ENCODE measurements at places on chromosomes 5 and 9.

GRCh38 chr9:114588210-114588609, 641 bp downstream of the ATP6V1G1 start:
- DNase-seq = no peak

- no peak for DNase-seq
These were observed 2.2 kb downstream of the ADGRV1 start for GRCh38 chr5:90560771-90561170.

DNA sequence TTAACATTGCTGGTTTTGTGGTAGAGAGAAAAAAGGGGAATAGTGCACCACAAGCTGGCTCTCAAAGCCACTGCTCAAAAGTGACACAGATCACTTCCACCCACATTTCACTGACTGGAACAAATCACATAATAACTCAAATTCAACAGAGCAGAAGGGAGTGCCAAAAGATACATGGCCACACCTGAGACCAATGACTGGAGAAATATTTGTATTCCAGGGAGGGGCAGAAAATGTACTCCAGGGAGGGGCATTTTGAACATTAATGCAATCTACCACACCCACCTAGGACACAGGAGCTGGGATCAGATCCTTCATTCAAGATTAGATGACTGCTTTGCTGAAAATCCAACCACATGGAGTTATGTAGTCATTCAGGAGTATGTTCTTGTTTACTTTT, 44.8 kb upstream of the ALDOB start:
- no peak for DNase-seq

- DNase-seq = no peak
These were observed 124.0 kb upstream of the LMX1B start for GRCh38 chr9:126489581-126490213.

GRCh38 chr9:2787065-2787464, 56.8 kb downstream of the PUM3 start:
- DNase-seq = no peak

GRCh38 chr9:72213906-72214305, 64.7 kb downstream of the GDA start:
- no peak for DNase-seq

DNA sequence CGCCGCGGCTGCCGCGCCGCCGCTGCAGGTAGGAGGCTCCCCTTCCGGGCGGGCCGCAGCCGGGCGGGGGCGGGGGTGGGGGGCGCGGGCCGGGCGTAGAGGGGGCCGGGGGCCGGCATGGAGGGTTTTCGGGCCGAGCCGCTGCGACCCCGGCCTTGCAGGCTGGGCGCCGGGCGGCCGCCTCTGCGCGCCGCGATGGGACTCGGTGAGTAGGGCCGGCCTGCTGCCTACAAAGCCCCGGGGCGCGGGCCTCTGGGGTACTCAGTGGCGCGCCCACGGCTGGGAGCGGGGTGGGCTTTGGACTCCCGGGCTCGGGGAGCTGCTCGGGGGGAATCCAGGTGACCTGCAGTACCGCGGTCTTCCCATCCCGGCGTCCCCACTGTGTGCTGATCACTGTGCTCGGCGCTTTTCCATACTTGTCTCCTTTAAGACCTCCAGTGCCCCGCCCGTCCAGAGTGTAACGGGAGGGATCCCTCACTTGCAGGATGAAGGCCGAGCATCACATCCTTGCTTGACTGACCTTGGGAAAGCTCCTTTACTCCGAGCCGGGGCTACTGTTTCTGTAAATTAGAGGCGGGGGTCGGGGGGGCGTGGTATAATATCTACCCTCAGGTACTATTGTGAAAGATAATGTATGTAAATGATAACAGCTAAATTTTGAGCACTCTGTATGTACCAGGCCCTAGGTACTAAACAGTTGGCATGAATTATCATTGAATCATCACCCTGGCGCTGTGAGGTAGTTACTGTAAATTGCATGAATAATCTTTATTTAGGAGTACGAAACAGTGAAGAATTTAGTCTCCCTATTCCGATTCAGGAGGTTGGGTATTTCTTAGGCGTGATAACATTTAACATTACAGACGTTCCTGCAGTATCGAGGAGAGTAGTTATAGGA, 672 bp downstream of the MSANTD3 start:
- peak; percentile 62 for DNase-seq

DNA sequence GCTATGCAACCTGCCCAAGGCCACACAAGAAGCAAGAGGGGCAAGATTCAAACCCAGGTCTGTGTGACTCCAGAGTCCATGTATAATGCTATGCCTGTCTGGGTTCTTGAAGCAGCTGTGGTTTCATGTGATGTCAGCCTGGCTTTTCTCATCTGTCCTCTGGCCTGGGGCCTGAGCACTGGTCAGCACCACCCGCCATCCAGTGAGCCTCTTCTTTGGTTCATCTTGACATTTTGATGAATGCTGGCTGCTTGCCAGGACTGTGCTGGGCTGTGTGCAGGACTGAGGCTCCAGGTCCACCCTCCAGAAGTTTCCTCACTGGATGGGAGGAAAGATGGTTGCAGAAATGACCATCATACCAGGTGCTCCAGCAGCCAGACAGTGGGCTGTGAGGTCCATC, 61.5 kb downstream of the TSTD2 start:
- no peak for DNase-seq

DNA sequence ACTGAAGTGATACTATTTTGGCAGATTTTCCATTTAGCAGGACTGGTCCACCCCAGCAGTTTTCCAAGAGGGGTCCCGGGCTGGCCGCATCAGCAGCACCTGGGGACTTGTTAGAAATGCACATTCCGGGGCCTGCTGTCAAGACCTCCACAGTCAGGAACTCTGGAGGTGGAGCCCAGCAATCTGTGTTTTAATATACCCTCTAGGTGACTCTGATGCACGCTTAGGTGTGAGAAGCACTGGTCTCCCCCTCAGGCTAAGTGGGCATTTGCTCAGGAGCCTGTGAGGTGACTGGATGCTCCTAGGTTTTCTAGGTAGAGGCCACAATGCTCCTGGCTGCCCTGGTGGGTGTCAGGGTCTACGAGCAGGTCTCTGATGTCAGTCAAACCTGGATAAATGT, 81.7 kb downstream of the DCP2 start:
- DNase-seq = no peak

GRCh38 chr5:102306121-102306520, 10.0 kb upstream of the SLCO4C1 start:
- no peak for DNase-seq

DNA sequence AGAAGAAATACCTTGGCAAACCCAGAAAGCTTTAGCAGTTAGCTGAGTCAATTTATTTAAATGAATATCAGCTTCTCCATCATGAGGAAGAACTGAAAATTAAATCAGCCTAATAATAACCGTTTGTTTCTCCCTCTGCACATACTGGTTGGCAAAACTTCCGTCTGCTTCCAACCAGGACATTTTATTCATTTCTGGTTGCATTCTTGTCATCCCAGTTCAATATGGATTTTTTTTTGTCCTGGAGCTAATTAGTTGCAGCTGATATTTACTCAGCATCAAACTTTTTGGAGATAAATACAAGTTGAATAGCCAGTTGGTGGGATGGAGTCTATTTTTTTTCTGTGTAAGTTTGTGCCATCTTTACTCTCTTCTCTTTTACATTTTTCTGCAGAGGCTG, 126.5 kb upstream of the GDNF start:
- DNase-seq = no peak

GRCh38 chr5:56605231-56605630, 210.1 kb upstream of the MAP3K1 start:
- no peak for DNase-seq

DNA sequence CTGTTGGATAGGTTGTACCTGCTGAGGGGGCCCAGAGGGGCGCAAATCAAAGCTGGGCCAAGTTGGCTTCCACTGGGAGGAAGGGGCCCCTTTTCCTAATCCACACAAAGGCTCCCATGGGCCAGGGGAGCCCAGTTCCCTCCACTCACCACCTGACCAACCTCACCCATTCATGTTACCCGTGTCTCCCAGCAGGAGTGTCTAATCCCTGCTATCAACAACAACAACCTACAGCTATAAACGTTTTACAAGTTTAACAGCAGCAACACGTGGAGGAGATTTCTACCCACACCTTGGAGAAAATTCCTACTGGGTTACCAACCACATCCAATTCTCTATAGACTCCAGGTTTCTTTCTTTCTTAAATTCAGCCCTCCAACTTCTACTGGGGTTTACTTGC, 216.2 kb downstream of the SLIT3 start:
- no peak for DNase-seq

- DNase-seq = peak; percentile 59
These were observed 409.5 kb downstream of the PDE4D start for GRCh38 chr5:59483971-59484472.

GRCh38 chr5:72242796-72243475, 77.1 kb downstream of the MRPS27 start:
- no peak for DNase-seq

GRCh38 chr9:6855860-6856259, 98.1 kb downstream of the KDM4C start:
- DNase-seq = no peak

DNA sequence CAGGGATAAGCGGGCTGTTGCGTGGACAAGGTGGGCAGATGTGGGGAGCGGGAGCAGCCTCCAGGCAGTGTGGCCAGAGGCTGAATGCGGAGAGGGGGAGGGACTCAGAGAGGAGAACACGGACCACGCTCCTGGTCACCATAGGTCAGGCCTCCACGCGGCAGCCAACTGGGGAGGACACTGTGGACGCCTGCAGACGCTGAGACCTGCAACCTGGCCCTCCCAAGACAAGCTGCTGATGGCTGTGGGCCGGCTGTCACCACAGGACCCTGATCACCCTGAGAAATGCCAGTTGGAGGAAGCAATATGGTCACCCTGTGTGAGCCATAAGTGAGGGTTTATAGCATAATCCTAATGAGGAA, 16.8 kb downstream of the LPCAT1 start:
- DNase-seq = no peak

GRCh38 chr5:122559676-122560075, 215.2 kb upstream of the SNX2 start:
- DNase-seq = no peak

DNA sequence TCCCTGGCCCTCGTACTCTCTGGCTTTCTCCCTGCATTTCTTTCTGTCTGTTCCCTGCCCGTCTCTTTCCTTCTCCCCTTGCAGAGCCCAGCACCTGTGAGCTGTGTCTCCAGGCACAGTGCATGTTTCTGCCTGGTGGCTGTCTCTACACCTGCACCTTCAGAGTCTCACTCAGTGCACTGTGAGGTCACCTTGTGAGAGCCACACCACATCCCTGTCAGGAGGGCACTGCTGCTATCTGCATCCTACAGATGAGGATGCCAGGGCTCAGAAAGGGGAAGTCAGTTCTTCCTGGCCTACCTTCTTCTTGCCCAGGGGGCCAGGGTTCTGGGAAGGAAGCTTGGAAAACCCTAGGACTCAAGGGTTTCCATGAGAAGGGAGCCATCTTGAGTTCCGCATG, 69.7 kb upstream of the NEURL1B start:
- DNase-seq = no peak

DNA sequence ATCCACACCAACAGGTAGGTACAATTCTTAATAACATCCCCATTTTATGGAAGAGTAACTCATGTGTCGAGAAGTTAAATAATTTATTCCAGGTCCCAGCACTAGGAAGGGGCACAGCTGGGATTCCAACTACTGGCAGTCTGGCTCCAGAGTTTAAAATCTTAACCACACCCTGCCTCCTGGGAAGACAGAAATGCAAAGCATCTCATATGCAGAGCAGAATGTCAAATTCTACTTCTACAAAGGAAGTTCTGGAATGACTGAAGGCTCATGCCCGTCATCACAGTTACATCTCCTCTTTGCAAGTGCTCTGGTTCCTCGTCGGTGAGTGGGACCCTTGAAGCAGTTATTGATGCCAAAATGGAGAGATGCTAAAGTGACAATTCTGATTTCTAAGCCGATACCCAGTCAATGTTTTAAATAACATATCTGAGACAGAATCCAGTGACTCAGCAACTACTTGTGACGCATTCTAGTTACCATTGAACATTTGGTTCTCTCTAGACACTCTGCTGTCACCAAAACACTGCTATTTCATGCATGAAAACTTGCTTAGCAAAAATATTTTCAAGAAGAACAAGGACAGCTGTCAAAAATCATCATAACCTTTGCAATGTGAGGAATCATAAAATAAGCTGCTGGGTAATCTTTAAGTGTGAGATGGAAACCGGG, 412.7 kb downstream of the CTNND2 start:
- DNase-seq = no peak

DNA sequence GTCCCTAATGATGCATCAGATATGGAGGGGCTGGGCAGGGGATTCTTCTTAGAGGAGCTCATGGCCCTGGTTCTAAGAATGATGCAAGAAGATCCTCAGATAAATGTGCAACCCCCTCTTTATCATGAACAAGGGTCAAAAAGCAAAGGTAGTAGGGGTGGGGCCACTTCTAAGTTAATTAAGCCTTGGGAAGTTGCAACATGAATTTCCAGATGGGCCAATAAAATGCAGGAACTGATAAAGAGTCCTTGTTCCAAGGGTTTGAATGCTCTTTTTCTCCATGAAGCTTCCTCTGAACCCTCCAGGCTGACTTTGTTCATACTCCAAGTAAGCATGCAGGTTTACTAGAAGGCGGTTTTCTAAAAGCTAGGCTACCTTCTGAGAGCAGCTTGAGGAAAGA, 25.6 kb downstream of the PCA3 start:
- no peak for DNase-seq

DNA sequence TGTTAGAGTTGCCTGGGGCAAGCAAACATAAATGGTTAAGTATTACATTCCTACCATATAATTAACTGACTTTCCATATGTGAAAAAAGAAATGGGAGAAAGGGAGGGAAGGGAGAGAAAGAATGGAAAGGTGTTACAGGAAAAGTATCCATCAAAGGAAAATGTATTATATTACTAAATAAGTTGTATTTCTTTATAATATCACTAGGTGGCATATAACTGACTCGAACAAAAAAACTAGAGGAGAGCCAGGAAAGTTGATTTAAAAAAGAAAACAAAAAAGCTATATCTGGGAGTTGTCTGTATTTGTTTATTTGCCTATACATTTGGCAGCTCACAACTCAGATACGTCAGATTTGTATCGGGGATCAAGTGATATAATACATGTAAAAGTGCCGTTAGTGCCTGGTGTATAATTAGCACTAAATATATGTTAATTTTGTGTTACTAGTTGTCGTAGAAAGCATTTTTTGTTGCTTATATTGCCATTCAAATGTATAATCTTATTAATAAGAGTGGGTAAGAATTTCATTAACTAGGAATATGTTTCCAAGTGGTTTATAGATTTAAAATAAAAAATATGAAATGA, 59.6 kb upstream of the ADAMTS19 start:
- DNase-seq = peak; percentile 25

GRCh38 chr5:90994796-90995195, 388.3 kb downstream of the ARRDC3 start:
- no peak for DNase-seq

DNA sequence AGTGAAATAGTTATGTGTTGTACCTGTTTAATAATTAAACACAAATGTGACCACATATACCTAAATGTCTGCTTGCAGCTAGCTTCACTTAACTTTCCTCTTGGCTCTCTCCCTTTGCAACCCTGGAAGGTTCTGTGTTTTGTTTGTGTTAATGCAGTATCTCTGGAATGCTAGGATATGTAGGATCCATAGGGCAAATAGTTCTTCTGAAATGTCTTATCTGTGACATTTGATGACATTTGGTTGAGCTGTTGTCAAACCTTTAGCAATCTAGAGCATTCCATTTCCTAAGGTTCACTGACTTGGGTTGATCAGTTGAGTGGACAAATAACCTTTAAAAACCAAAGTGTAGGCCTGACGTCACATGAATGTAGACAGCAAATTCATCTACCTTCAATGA, 21.8 kb downstream of the CTNNA1 start:
- DNase-seq = peak; percentile 46

- no peak for DNase-seq
These were observed 6.1 kb upstream of the PTGS1 start for GRCh38 chr9:122364783-122365150.
